NCI-H526 treated with DMSO at 0.1 percent for 48 hours (cell line): ENCODE measurements at places on chromosomes 13 and 19.
A peak's percentile ranks its signal among the peaks of the same experiment; 100 is the strongest.

DNA sequence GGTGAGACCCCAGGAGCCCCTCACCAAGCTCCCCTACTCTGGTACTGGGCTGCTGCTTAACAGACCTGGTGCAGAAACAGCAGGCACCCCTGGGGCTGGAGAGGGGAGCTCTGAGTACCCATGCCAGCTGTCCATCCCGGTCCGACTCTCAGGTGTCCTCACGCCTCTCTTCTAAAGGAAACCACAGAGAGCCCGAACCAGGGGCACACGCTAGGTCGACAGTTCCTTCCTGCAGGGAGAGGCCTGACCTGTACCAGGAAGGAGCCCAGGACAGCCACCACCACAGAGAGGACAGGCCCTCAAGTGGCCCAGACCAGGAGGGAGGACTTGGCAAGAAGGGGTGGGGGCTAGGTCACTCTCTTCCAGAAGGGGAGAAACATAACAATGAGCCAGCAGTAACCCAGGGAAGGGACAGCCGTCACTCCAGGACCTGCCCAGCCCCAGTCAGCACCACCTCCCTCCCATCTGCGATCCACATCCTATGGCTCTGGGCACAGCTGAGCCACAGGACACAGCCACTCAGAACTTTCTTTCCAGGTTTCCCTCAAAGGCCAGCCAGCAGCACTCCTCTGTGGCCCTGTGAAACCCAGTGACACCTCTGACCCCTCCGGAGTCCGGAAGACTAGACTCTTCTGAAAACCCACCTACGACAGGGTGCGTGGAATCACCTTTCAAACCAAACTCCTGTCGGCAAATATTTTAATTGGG is 13.0 kb upstream of the SLC35E1 start:
- no peak for DNase-seq

- no peak for DNase-seq
Measured at GRCh38 chr19:55717251-55717650, 21.0 kb downstream of the NLRP9 start.

- no peak for DNase-seq
Measured at GRCh38 chr19:46611776-46612175, 10.6 kb downstream of the CALM3 start.

- no peak for DNase-seq
Measured at GRCh38 chr19:45959517-45960025, 14.1 kb downstream of the NOVA2 start.

GRCh38 chr13:38563739-38564138 is 123.1 kb upstream of the FREM2 start:
- no peak for DNase-seq

GRCh38 chr19:51600940-51601580 is 29.1 kb downstream of the SIGLEC5 start:
- no peak for DNase-seq

DNA sequence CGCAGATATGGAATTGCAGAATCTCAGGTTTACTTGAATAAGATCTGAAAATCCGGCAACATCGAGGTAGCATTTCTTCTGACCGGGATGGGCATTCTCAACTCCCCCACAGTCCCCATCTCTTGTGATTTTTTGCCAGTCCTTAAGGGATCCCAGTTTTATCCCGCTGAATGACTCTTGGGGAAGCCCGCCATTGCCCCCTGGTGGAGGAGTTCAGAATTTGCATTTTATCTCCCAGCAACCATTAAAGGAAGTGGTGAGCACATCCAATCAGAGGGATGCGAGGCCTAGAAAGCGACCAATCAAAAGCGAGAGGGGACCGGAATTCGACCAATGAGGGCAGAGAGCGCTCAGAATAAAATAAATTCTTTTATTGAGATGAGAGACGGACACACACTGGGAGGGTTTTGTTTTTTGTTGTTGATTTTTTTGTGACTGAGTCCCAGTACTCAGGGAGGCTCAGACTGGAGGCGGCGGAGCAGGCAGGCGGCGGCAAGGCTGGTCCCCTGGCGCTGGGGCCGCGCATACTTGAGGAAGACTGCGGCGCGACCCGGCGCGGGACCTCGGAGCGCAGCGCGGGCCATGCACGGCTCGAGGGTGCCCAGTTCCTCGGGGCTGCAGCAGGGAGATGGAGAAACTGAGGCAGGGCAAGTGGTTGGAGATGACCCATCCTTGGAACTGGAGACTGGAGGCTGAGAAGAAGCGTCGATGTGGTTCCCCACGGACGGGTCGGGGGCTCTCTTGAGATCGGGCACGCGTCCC is 3.9 kb upstream of the TTC9B start:
- DNase-seq, result peak; percentile 46

- no peak for DNase-seq
Measured at GRCh38 chr19:18013210-18014111, 5.5 kb downstream of the ARRDC2 start.

GRCh38 chr13:29005763-29006120 is 185.6 kb downstream of the MTUS2 start:
- no peak for DNase-seq

GRCh38 chr13:75723901-75724300 is 87.8 kb downstream of the LMO7 start:
- DNase-seq, result no peak

- DNase-seq, result no peak
Measured at GRCh38 chr19:55611983-55612645, 6.7 kb downstream of the ZNF865 start.

GRCh38 chr19:18701250-18701608 is 17.7 kb downstream of the CRTC1 start:
- no peak for DNase-seq

GRCh38 chr19:1445185-1445931 is 4.6 kb upstream of the APC2 start:
- DNase-seq, result no peak

- DNase-seq, result no peak
Measured at GRCh38 chr13:67844574-67844973, 614.4 kb upstream of the PCDH9 start.

DNA sequence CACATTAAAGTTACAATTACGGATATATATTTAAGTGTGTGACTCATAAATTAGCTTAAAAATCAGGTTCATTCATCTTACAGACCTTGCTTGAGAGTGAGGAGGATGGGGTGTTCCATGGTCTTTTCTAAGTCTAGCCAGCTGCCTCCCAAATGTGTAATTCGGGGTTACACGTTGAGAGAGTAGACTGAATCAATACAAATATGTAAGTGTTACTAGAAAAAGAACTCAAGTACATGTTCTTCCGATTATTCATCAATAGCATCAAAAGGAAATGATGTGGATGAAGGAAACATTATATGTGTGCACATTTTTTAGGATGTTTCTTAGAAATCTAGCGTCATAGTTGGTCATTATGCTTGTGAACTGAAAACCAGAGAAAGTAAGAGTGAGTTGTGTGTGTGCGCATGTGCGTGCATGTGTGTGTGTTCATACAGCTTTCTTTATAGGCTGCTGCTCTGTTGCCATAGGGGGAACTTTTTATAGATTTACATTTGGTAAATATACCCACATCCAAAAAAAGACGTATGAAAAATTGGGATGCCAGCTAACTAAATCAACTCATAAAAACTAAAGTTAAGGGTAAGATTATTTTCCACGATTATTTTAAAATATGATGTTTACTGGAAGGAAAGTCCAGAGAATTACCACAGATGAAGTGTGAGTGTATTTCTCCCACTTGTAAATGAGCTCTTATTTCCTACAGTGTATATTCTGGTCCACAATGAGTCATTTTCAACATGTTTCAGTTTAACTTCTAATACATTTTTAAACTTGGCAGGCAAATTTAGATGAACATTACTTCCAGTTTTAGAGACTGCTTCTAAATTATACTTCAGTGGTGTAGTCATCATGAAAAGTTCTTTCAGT is 82.4 kb downstream of the PIBF1 start:
- DNase-seq, result no peak

DNA sequence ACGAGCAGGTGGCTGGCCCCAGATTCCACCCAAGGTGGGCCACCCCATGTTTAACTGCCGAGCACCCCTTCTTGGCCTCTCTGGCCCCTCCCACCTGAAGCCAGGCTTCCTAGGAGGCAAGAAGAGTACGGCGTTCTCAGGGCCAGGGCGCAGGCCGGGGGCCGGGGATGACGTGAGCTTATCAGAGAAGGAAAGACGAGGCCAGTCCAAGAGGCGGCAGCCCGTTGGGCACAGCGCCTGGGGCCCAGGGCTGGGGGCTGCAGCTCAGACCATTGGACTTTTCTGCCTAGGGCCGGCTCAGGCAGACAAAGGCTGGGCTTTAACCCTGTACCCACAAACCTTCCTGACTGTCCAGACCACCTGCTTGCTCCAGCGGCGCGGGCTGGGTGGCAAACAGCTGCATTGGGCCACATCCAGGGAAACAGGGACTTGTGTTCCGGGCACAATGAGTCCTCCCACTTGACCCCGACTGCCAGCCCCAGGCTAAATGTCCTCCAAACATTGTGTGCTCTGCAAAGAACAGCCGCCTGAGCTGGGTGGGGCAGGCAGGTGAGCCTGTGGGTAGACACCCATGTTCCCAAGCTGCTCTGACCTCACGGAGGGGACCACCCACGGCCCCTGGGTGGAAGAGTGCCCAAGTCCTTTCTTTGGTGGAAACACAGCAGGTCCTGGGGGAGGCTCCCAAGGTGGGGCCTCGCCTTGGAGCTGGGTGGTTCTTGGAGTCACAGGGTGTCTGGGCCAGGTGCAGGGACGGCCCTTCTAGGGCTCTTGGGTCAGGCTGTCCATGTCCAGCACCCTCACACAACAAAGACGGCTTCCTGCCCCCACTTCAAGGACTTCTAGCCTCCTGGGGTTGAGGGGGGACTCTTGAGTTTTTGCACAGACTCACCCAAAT is 21.9 kb downstream of the COMP start:
- no peak for DNase-seq

GRCh38 chr19:35320065-35320713 is 8.8 kb upstream of the CD22 start:
- DNase-seq, result no peak

GRCh38 chr19:15447057-15447456 is 2.7 kb downstream of the WIZ start:
- DNase-seq, result no peak

GRCh38 chr19:37999309-38000213 is 92.6 kb downstream of the SIPA1L3 start:
- DNase-seq, result no peak

DNA sequence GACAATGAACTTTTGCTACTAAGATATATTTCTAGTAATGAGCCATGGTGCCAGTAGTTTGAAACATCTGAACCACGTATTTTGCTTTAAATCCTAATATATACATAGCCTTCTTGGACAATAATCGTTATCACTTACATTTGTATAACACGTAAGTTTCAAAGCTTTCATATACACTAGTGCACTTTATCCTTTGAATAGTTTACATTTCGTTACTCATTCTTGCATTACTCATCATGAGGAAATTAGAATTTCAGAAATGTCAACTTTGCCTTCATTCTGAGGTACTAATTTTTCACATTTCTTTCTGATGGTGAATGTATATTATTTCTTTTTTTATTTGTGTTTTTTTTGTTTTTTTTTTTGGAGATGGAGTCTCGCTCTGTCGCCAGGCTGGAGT is 5.8 kb downstream of the KBTBD7 start:
- no peak for DNase-seq

- DNase-seq, result no peak
Measured at GRCh38 chr19:27745978-27746542, 1466.9 kb downstream of the UQCRFS1 start.

- DNase-seq, result no peak
Measured at GRCh38 chr13:20217168-20217567, 15.0 kb downstream of the GJB6 start.

DNA sequence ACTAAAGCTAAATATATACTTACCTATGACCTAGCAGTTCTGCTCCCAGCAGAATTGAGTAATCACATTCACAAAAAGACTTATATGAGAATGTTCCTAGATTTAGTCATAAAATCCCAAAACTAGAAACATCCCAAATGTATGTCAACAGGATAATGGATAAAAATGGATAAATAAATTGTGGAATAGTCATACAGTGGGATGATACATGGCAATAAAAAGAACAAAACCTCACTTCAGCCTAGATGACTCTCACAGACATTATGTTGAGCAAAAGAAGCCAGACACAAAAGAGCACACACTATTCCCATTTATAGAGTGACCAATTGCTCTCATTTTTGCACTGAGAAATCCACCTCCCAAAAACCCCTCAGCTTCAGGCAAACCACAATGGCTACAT is 352.4 kb upstream of the HTR2A start:
- no peak for DNase-seq

GRCh38 chr13:73833325-73834070 is 300.7 kb downstream of the KLF12 start:
- no peak for DNase-seq

GRCh38 chr13:50928659-50929462 is 19.3 kb downstream of the RNASEH2B start:
- no peak for DNase-seq

DNA sequence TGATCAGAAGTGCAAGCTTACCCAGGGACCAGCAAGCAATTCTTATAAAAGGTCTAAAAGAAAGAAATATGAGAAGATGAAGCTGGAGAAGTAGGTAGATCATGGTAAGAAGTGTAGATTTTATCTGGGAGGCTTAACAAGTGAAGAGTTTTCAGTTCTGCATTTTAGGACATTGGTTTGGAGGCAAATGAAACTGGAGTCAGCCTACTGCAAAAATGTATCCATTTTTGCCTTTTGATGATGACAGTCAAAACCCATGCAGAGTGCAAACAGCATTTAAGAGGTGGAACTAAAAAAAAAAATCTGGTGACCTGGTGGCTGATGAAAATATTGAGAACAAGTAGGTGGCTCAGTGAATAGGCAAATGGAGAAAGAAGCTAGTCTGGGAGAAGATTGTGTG is 216.9 kb downstream of the DNAJC15 start:
- no peak for DNase-seq

DNA sequence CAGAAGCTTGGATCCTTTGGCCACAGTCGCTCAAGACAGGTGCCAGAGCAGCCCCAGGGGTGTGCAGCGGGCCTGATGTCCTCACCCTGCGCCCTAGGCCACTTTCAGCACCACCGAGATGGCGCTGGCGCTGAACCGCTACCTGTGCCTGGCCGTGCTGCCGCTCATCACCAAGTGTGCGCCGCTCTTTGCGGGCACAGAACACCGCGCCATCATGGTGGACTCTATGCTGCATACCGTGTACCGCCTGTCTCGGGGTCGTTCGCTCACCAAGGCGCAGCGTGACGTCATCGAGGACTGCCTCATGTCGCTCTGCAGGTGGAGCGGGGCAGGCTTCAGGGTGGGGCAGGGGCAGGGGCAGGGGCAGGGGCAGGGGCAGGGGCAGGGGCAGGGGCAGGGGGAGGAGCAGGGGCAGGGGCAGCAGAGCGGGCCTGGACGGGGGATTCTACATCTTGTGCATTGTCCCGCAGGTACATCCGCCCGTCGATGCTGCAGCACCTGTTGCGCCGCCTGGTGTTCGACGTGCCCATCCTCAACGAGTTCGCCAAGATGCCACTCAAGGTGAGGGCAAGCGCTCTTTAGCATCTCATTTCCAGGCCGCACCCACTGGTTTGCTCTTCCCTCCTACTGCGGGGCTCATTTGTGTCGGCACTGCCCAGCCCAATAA is 69.1 kb downstream of the RYR1 start:
- no peak for DNase-seq

- DNase-seq, result no peak
Measured at GRCh38 chr13:25490236-25490635, 118.5 kb downstream of the ATP8A2 start.
